Stimulated activated CD4-positive, alpha-beta T cell treated with anti-CD3 and anti-CD28 coated beads, Interleukin-4, amount 100 ng/mL, for 48 hours (primary cell): ENCODE measurements at places on chromosomes 11 and 22.

GRCh38 chr22:37749226-37749625 lies 52.4 kb downstream of the TRIOBP start:
- no peak for DNase-seq

- peak; percentile 29 for DNase-seq
Observed at GRCh38 chr11:118434553-118435289, 1.6 kb upstream of the KMT2A start.

DNA sequence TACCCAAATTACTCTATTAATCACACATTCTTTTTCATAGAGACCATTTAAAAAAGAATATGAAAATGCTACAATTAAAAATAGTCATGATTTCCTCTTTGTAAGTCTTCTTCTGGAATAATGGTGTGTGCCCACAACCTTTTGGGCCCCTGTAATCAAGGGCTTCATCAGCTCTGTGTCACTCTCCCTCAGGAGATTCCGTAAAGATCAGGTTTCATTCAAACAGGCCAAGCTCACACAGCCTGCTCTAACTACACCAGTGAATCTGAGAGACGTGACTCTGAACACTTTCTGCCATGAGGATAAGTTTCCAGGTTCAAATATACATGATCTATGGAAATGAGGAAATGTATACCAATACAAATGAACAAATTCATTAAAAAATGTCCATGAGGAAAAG lies 9.5 kb downstream of the DRICH1 start:
- no peak for DNase-seq

DNA sequence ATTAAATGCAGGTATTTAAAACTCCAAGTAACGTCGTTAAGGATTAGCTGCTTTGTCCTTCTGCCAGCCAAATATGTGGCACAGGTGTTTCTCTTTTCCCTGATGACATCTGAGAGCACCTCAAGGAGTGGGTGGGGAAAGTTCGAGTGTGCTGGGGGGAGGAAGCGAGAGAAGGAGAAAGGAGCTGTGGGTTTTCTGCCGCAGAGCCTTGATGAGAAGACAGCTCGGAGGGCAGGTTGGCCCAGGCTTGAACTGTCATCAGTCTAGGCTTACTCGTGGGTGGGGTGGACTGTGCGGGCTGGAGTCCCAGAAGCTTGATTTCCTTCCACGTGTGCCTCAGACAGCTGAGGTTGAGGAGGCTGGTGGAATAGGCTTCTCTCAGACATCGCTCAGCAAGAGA lies 15.2 kb upstream of the SORL1-AS1 start:
- peak; percentile 64 for DNase-seq

DNA sequence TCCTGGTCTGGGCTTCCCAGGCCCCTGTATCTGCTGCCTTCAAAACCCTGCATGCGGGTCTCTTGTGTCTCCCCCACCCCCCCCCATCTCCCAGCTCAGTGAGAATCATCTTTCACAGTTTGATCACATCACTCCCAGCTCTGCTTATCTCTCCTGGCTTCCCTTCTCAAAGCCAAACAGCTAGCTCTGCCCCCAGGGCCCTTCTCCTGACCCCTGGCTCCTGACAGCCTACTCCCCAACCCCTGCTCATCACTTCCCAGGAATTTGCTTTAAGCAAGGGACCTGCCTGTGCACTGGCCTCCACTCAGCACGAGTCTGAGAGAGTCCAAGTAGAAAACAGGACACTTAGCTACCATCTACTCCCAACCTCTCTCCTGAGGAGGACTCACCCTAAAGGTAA lies 342.7 kb downstream of the TENM4 start:
- DNase-seq: no peak

- DNase-seq: no peak
Observed at GRCh38 chr11:72274435-72274834, 30.5 kb upstream of the PHOX2A start.

- no peak for DNase-seq
Observed at GRCh38 chr11:21810650-21811049, 382.2 kb upstream of the ANO5 start.

DNA sequence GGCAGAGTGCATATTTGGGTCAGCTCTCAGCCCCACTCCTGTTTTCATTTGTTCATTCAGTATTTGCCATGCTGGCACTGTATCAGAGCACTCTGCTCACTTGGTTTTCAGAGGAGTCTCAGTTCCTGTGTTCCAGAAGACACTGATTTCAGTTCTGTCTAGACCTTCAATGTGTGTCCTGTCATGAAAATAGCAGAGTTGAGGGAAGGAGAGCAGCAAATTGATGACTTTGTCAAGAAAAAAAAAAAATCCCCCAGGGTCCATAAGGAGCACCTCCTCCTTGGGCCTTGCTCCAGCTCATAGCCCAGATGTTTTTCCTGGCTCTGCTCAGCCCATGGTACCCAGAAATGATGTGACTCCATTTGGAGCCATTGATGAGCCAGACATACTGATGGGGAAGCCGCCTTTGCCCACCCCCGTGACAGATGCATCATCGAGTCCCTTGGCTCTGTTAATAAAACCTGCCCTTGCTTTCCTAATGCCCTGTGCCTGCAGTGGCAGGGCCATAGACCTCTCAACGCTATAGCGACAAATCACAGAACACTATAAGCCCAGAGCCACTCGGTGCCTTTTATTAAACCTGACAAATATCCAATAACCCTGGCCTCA lies 107.0 kb downstream of the PKNOX2 start:
- no peak for DNase-seq

- no peak for DNase-seq
Observed at GRCh38 chr22:37740455-37741311, 43.8 kb downstream of the TRIOBP start.

DNA sequence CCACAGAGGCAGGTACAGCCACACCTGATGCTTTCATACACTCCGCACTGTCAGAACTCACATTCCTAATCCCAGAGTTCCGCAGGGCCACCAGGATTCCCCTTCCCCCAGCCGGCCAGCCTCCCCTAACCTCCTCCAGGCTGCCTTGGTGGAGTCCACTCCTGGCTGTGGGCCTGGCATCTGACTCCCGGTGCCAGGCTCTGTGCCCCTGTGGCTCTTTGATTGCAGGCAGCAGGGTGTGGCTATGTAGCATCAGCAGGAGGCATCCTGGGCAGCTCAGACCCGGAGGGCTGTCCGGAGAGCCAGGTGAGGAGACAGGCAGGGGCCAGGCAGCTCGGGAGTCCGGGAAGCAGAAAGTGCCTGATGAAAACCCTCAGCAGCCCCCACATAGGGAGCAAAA lies 1432.9 kb downstream of the BRD1 start:
- no peak for DNase-seq

GRCh38 chr22:28711820-28712777 lies 29.5 kb downstream of the CHEK2 start:
- DNase-seq: no peak

DNA sequence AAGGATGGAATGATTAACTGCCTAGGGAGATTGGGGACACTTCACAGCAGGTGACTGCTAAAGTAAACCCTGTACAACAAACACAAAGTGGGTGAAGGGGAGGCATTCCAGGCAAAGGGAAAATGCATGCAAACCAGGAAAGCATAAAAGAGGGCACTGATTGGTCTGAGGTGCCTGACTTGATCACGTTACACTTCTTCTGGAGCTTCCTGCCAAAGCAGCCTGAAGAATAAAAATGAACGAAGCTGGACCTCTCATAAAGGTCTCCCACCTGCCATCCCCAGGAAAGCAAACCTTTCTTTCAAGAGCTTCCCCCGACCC lies 46.7 kb upstream of the SCUBE2 start:
- DNase-seq: no peak

DNA sequence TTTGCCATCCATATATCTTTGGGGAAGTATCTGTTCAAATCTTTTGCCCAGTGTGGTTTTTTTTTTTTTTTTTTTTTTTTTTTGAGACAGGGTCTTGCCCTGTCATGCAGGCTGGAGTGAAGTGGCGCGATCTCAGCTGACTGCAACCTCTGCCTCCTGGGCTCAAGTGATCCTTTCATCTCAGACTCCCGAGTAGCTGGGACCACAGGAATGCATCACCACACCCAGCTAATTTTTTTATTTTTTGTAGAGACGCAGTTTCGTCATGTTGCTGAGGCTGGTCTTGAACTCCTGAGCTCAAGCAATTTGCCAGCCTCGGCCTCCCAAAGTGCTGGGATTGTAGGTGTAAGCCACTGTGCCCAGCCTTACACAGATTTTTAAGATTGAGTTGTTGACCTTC lies 4.8 kb upstream of the FAM118A start:
- DNase-seq: no peak

DNA sequence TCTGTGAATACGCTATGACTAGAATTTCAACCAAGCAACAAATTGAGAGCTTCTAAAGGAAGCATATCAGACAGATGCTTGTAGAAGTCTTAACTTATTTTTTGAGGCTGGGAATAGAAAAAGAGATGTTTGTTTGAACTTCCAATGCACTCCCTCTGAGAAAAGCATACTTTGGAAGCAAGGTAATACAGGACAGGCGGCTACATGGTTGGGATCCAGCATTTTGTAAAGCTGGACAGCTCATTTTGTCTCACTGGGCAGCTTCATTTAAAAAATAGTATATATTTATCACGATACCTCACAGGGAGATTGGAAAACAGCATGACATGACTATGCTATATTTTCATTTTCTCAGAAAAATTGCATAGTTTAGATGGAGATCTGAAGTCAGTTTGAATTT lies 821.3 kb upstream of the API5 start:
- DNase-seq: no peak

GRCh38 chr22:30245985-30246813 lies at the start of gene LIF:
LIF (minus strand) TSS chr22:30246759; CDS start chr22:30246695, 64 bp downstream.
- DNase-seq: peak; percentile 53

- DNase-seq: no peak
Observed at GRCh38 chr11:64747961-64748665, 4.2 kb upstream of the RASGRP2 start.

DNA sequence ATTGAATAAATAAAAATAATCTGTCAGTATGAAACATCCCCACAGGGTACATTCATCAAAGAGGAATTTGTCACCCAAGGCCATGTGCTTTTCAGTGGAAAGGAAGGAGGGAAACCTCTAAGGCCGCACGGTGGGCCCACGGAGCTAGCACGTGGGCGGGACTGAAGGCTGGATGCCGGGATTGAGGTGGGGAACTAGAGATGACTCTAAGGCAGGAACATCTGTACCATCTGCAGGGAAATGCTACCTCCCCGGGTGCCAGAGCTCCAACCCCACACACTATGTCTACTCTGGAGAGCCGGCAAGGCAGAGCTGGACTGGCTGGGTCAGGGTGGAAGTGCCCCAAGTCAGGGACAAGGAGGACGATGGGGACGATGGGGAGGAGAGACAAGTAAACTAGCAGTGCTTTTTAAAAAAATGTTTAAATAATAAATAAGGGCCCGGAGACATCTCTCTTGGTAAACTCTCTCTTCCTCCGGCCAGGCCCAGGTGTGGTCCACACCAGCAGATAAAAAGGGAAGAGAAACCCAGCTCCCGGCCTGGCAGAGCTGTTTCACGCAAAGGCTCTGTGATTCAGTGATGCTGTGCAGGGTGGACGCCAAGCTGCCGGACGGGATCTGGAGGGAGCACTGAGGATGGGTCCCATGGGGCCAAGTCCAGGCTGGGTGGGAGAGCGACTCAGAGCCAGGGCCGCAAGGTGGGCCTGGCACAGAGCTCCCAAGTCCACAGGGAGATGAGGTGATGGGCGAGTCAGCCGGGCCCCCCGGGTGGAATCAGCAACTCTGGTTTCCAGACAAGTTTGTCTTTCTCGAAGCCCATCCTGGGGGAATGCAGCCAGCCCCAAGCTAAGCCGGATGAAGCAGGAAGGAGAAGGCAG lies 5.8 kb downstream of the LIF start:
- no peak for DNase-seq

- no peak for DNase-seq
Observed at GRCh38 chr22:37206841-37207821, 5.1 kb downstream of the SSTR3 start.

- DNase-seq: no peak
Observed at GRCh38 chr11:94737171-94737611, 31.0 kb upstream of the AMOTL1 start.

DNA sequence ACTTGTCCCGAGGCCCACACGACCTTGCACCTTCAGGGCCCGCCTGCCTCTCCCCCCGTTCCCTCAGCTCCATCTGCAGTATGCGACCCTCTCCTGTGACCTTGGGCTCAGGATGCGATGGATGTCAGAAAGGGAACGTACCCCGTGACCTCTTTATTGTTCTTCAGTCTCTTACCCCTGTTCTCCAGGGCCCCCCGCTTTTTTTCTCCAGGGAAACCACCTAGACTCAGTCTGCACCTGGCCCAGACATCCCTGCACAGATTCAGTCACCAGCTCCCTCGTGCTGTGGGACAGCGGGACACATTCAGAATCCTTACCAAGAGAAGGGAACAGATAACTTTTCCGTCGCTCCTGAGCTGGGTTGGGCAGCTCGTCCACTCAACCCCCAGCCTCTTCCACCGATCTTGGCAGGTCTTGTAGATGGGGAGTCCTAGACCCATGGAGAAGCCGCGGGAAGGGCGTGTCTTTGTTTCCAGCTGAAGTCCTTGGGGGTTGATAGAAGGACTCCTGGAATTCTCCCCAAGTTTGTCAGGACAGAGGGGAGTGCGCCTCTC lies 1.4 kb upstream of the PHOX2A start:
- no peak for DNase-seq

DNA sequence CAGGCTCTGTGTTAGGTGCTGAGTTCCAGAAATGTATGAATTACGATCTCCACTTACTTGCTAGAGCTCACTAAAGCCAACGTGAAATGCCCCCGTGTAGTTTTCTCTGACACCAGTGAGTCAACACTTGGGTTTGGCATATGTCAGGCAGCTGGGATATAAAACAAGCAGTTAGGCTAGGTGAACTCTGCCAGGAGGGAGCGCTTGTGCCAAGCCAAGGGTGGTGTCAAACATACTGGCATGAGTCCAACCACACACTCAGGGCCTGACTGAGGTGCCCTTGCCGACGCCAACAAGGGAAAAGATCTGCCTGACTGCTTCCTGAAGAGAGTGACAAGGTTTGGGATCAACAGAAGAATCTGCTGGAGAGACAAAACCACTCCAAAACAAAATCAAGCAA lies 167.8 kb upstream of the NARS2 start:
- DNase-seq: no peak

- DNase-seq: no peak
Observed at GRCh38 chr11:3216027-3216525, 2.5 kb downstream of the MRGPRG start.

DNA sequence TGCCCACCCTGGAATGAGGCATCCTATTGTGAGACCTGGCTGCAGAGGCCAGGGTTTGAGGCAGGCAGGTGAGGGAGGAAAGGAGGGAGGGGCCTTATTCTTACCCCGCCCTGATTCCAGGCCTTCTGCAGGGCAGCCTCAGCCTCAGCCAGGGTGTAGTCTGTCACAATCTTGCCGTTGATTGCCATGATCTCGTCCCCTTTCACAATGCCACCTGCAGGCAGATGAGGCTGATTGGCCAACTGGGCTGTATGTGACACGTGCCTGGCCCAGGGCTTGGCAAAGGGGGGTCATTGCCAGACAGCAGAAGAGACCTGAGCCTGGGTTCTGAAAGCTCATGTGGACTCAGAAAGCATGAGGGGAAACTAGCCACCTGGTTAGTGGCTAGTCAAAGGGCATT lies 21.4 kb upstream of the ABCC8 start:
- no peak for DNase-seq

GRCh38 chr11:78840200-78840599 lies 265.5 kb upstream of the NARS2 start:
- no peak for DNase-seq
